Activated T-helper 1 cell treated with anti-CD3 and anti-CD28 coated beads, Interleukin-12 subunit alpha, Interleukin-12 subunit beta, Interleukin-2, Interleukin-4 antibody, amounts not matched to agents 30 ng/mL and 10 ng/mL and 1 ng/mL, durations not matched to agents 14 hours and 24 hours and 36 hours (primary cell): ENCODE measurements at places on chromosomes 16 and 17. TPM values are rescaled to one million over a fixed set of nuclear protein-coding genes. Genes with fewer than 3 reads are reported as not detected.

- no peaks in the 10 kb centered on the region for H3K27me3 ChIP-seq
- peak overlapping the region; percentile 87 for H3K4me3 ChIP-seq
- H3K27ac ChIP-seq, result peak overlapping the region; percentile 87
- peaks cover 69% of the 10 kb centered on the region for H3K4me1 ChIP-seq
These were observed 235.3 kb downstream of the SEC14L1 start for GRCh38 chr17:77375917-77376651.

GRCh38 chr16:2756288-2757015, 4.0 kb downstream of the SRRM2 start:
- no peak overlapping the region for H3K27ac ChIP-seq
- no peaks in the 10 kb centered on the region for H3K27me3 ChIP-seq
- no peak overlapping the region for H3K4me3 ChIP-seq
- peaks cover 68% of the 10 kb centered on the region for H3K36me3 ChIP-seq

DNA sequence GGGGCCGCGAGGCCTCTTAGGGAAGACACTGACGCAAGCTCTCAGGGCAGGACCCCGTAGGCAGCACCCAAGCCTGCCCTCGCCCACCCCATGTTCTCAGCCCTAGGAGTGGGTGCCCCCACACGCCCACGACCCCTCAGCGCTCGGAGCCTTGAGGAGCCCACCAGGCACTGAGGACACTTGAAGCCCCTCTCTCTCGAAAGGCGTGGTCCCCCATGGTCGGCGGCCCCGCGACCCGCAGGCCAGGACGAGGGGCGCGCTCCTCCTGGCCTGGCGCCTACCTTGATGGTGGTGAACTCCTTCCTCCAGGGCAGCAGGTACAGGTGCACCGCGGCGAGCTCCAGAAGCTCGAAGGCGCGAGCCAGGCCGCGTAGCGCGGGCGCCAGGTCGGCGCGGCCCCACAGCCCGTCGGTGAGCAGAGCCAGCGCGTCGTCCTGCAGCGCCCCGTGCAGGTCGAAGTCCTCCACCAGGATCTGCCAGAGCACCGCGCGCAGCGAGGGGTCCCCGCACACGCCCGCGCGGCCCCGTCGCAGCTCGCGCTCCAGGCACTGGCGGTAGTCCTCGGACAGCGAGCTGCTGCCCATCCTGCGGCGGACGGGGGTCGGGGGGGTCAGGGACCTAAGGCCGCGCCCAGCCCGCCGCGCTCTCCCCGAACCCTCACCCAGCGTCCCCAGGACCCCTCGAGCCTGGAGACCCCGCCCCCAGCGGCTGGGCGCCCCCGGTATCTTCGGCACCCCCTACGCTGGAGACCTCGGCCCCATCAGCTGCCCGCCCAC, 668 bp downstream of the SPATA2L start:
- peak overlapping the region; percentile 84 for H3K27ac ChIP-seq
- H3K4me1 ChIP-seq, result peaks cover 8% of the 10 kb centered on the region
- H3K27me3 ChIP-seq, result no peaks in the 10 kb centered on the region
- peak; percentile 45 for DNase-seq

GRCh38 chr17:74740641-74741387, 3.8 kb downstream of the RAB37 start:
- no peaks in the 10 kb centered on the region for H3K27me3 ChIP-seq
- H3K27ac ChIP-seq, result peak overlapping the region; percentile 88
- no peak for DNase-seq
- peak overlapping the region; percentile 33 for H3K4me3 ChIP-seq

DNA sequence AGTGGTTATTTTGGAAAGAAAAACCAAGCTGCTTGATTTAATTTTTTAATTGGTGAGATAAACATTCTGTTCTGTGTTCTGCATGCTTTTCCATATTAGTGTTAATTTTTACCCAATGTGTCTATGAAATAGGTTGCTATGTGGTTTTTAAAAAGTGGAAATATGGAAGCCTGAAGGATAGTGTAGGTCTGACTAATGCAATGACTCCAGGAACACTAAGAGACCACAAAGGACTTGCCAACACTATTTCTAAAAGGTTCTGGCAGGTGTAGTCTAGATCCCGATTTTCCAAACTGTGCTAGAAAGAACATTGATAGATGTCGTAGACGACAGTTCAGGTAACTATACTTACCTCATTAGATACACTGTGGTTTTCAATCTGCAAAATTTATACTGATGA, 877.4 kb upstream of the GOT2 start:
- H3K27me3 ChIP-seq, result no peaks in the 10 kb centered on the region
- H3K36me3 ChIP-seq, result no peaks in the 10 kb centered on the region
- no peak overlapping the region for H3K4me3 ChIP-seq
- H3K4me1 ChIP-seq, result no peaks in the 10 kb centered on the region

- no peak overlapping the region for H3K4me3 ChIP-seq
- no peaks in the 10 kb centered on the region for H3K27me3 ChIP-seq
- DNase-seq, result no peak
- no peaks in the 10 kb centered on the region for H3K36me3 ChIP-seq
These were observed 129.4 kb downstream of the TANC2 start for GRCh38 chr17:63095459-63095858.

DNA sequence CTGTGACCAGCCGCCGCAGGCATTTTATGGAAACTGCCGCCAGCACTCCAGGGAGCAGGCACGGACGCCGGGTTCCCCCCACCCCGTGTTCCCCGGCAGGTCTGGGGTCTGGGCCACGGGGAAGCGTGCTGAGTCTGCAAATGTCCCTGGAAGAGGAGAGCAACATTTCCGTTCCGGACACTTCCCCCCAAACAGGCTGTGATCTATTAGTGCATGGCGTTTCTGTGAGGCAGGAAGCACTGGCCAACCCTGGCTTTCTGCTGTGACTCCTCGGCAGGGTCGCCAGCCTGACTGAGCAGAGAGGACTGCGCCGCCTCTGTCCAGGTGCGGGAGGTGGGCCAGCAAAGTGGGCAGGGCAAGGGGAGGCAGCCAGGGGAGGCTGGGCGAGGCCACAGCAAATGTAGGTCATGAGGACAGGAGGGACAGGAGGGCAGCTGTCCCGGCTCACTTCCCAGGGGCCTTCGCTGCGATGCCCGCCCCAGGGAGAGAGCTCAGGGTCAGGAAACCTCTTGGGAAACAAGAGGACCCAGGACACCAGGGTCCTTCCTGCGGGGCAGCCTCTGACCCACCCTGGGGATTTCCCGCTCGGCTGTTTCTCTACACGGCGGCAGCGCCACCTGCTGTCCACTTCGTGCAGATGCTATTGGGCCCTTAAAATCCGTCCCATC, 9.5 kb downstream of the FOXF1 start:
- DNase-seq, result peak; percentile 47
- H3K4me1 ChIP-seq, result no peaks in the 10 kb centered on the region
- no peak overlapping the region for H3K27ac ChIP-seq
- H3K36me3 ChIP-seq, result no peaks in the 10 kb centered on the region
- H3K4me3 ChIP-seq, result peak overlapping the region; percentile 58
- peaks cover 30% of the 10 kb centered on the region for H3K27me3 ChIP-seq

GRCh38 chr16:13835387-13835786, 84.6 kb upstream of the ERCC4 start:
- H3K36me3 ChIP-seq, result no peaks in the 10 kb centered on the region
- DNase-seq, result no peak
- no peak overlapping the region for H3K27ac ChIP-seq

GRCh38 chr17:72354071-72354470, 233.3 kb downstream of the SOX9 start:
- H3K4me3 ChIP-seq, result no peak overlapping the region
- no peak overlapping the region for H3K27ac ChIP-seq
- no peaks in the 10 kb centered on the region for H3K36me3 ChIP-seq
- H3K4me1 ChIP-seq, result no peaks in the 10 kb centered on the region
- no peak for DNase-seq
- no peaks in the 10 kb centered on the region for H3K27me3 ChIP-seq

DNA sequence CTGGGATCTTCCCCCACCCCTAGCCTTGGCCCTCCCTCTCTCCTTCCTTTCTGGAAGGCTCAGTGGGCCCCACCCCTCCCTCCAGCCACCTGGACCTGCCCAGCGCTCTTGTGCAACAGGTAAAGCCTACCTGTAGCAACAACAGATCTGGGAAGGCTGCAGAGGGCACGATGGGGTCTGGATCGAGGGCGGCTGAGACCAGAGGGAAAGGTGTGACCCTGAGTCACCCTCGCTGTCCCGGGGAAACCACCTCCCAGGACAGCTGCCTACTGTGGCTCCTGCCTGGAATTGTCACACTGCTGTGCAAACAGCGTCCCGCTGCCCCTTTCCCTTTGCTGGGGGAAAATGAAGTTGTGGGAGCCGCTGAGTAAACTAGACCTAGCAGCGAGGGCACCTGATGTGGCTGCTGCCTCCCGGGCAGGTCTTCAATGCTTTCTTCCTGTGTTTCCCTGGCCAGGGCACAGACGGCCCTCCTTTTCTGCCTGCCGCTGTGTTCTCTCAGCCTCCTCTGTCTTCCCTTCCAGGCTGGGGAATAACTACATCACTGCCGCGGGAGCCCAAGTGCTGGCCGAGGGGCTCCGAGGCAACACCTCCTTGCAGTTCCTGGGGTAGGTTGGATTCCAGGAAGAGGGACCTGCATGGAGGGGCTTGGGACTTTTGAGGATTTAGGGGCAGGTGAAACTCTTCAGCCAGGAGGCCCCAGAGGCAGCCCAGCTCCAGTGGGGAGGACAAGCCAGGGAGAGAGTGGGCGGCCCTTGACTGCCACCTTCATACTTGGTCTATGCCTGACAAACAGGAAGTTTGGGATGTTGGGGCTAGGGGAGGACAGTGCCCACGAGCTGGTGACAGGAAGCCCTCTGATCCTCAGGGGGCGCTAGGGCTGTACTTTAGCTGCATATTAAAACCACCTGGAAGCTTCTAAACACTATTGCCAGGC, 22.2 kb upstream of the CYLD start:
- H3K4me1 ChIP-seq, result peaks cover 47% of the 10 kb centered on the region
- no peak overlapping the region for H3K4me3 ChIP-seq
- no peak for DNase-seq
- peak overlapping the region; percentile 21 for H3K27ac ChIP-seq

DNA sequence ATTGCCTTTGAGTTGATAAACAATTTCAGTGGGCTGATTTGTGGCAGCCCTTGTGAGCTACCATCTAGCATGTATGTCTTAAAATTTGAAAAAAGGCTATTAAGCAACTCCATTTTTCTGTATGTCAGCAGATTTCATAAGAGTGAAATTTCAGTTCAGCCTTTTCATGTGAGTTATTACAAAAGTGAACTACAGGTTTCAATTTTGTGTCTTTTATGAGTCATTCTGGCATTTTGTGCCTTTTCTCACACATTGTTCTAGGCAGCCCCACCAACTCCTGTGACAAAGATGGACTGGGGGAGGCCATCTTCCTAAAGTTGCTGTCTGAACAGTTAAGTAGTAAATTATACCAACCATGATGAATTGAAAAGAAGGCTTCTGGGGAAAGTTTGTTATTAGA, 52.1 kb downstream of the USP10 start:
- no peaks in the 10 kb centered on the region for H3K27me3 ChIP-seq
- DNase-seq, result no peak
- H3K4me3 ChIP-seq, result no peak overlapping the region

- H3K36me3 ChIP-seq, result no peaks in the 10 kb centered on the region
- peaks cover 3% of the 10 kb centered on the region for H3K27me3 ChIP-seq
These were observed 76.7 kb downstream of the CEP112 start for GRCh38 chr17:66115246-66115645.

- no peak overlapping the region for H3K4me3 ChIP-seq
- H3K27me3 ChIP-seq, result peaks cover 8% of the 10 kb centered on the region
- H3K4me1 ChIP-seq, result no peaks in the 10 kb centered on the region
- DNase-seq, result no peak
- H3K36me3 ChIP-seq, result no peaks in the 10 kb centered on the region
These were observed 43.6 kb upstream of the USP7 start for GRCh38 chr16:9007177-9007794.

RNF112 gene
- total RNA-seq, result not detected in 2 replicates

CCDC144A gene
- 2.7 and 3.1 TPM in 2 replicates for total RNA-seq

PSMC3IP gene
- total RNA-seq, result 27.6 and 31.5 TPM in 2 replicates

PAFAH1B1 gene
- total RNA-seq, result 167 TPM in 2 replicates

AKAP10 gene
- total RNA-seq, result 38.8 and 39.3 TPM in 2 replicates

MMP2 gene
- not detected in 2 replicates for total RNA-seq
